ENCODE measurements at places on chromosomes 7 and 10.

DNA sequence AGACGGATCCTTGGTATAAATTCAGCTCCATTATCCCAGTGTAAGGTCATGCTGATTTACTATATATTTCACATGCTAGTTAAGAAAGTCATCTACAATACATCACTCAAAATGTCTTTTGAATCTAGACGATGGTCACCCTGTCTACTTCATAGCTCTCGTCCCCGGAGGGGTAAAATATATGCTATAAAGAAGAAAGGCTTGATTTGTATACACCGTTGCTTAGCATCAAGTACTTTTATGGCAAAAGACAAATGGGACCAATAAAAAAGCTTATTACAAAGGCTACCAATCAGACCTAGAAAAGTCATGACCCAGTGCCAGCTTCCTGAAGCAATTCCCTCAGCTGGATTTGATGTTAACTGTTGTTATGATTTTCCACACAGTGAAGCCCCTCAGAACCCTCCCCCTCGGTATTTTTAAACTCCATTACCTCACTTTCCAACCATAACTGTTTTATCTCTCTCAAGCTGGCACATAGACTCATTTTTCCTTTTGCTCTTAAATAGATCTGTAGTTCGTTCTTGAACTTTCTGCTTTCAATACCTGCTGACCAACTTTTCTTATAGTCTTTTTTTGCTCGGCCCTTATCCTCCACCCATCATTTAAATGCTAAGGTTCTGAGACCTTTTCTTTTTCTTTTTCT is 104.9 kb downstream of the DOCK4 start:
- DNase-seq: no peak

DNA sequence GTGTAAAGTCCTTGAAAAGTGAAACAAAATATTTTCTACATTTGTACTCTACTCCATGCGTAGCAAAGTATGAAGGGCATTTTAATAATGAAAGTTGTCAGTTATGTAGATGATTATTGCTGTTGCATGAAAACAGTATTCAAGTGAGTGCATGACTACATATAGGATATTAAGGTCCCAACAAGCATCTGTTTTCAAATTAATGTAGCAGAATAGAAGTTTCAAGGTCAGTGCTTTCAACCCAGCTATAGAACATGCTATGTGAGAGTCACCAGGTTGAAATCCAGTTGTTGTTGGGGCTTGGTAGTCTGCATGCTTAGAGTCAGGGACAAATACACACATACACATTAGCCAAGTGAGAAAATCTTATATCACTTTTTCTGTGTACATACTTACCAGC is 14.8 kb downstream of the CD36 start:
- no peak for DNase-seq

- DNase-seq: no peak
Observed at GRCh38 chr10:34523017-34523767, 291.9 kb downstream of the PARD3 start.

DNA sequence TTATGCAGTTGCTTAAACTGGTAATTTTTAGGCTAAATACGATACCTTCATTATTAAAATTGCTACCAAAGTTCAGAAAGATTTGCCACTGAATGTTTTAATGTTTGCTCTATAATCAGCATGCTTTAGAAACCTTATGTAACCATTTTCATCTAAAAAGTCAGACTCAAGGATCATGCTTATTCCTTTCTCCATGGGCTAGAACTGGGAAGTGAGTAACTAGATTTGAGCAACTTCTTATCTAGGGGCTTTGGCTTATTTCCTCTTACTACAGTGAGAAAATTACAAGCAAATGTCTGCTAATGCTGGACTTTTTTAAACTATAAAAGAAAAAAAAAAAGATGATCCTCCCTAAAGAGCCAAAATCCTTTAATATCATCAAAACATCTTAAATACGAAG is 215.9 kb downstream of the CRPPA start:
- no peak for DNase-seq

- DNase-seq: no peak
Observed at GRCh38 chr10:114719311-114719710, 61.2 kb upstream of the ABLIM1 start.

- DNase-seq: no peak
Observed at GRCh38 chr7:141418066-141418465, 133.1 kb upstream of the AGK start.

GRCh38 chr7:1931256-1931950 is 261.3 kb downstream of the ELFN1 start:
- DNase-seq: no peak

GRCh38 chr7:18457832-18458231 is 37.7 kb upstream of the HDAC9 start:
- DNase-seq: no peak

DNA sequence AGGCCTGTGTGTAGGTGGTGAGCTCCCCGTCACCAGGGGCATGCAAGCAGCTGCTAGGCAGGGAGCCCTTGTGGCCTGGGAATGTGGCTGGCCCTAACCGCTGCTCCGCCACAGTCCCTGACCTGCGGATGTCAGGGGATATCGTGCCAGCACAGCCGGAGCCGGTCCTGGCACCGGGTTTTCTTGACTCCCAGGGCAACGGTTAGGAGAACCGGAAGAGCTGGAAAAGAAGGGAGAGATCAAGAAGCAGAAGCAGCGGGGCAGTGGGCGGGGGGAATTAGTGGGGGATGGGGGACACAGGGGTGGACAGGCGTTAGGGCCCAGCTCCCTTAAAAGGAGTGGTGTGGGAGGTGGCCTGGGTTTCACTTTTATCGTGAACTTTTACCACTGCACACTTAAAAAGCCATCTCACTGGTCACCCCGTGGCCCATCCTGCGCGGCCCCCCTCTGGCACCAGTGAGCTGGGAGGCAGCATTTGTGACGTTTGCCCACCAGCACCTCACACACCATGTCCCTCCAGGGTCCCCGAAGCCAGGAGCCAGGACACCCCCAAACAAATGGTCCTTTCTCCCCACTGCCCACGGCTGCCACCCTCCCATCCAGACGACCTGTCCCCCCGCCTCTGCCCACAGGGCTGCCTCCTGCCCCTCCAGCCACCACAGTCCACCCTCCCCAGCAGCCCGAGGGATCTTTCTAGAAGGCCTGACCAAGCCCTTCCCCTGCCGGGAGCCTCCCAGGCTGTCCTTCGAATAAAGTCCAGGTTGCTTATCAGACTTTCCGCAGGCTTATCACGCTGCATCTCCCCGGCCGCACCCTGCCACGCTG is 1.8 kb upstream of the MICALL2 start:
- DNase-seq: no peak

- no peak for DNase-seq
Observed at GRCh38 chr7:92884218-92884617, 47.8 kb upstream of the CDK6 start.

DNA sequence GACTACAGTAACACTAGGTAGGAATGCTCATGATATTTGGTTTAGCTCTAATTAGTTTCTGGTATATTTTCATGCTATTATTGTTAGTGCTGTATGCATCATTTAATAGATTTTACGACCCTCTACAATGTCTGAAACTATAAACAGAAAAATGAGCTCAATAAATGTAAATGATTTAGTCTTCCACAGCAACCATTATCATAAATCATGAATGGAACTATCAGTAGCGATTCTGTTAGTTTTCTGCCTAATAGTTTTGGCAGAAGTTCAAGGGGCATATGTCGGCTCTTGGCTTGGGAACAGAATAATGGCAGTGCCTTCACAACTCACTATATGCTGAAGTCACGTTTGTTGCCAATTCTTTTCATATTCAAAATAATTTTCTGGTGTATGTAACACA is 494.8 kb downstream of the PARD3 start:
- no peak for DNase-seq

Data from activated CD4-positive, alpha-beta T cell treated with anti-CD3 and anti-CD28 coated beads for 4 hours (primary cell).